Endodermal cell (in vitro differentiated cells): ENCODE measurements at places on chromosomes 1 and 21.

DNA sequence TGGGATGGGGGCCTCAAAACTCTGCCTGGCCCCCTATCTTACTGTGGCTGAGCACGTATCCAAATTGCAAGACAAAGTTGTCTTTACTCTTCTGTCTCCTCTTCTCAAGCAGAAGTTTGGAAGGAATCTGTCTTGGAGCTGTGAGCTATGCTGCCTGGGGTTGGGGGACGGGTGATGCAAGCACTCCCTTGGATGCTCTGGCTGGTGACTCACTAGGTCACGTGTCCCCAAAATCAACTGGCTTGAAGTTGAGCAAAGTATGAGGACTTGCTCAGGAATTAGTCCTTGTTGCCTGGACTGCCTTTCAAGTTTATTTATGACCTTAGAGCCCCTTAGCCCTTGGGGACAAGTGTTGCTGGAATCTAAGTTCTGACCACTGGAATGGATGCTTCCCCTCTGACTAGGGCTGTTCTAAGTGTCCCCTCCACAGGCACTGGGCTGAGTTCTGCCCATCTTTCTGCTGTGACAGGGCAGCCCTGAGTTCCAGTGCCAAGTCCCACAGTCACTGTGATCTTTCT is 269.5 kb downstream of the HHAT start:
- peak; percentile 57 for DNase-seq

GRCh38 chr21:18443701-18444100 is 40.1 kb upstream of the TMPRSS15 start:
- no peak for DNase-seq

- no peak for DNase-seq
Observed at GRCh38 chr21:45740491-45741357, 97.2 kb downstream of the PCBP3 start.

DNA sequence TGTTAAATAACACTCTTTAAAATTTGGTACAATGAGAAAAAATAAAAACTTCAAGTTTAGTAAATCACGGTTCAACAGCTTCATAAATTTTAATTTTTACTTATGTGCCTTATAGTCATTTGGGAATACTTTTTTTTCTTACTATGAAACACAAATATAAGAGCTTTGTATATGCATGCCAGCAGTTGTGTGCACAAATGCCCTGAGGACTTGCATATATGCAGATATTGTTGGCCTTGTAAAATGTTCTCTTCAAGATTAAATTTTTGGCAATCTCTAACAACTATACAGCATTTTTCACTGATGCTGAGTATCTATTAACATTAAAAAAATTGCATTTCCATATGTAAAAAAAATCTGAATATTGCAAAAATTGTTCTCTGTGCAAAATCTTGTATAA is 458.7 kb upstream of the BRINP3 start:
- no peak for DNase-seq

DNA sequence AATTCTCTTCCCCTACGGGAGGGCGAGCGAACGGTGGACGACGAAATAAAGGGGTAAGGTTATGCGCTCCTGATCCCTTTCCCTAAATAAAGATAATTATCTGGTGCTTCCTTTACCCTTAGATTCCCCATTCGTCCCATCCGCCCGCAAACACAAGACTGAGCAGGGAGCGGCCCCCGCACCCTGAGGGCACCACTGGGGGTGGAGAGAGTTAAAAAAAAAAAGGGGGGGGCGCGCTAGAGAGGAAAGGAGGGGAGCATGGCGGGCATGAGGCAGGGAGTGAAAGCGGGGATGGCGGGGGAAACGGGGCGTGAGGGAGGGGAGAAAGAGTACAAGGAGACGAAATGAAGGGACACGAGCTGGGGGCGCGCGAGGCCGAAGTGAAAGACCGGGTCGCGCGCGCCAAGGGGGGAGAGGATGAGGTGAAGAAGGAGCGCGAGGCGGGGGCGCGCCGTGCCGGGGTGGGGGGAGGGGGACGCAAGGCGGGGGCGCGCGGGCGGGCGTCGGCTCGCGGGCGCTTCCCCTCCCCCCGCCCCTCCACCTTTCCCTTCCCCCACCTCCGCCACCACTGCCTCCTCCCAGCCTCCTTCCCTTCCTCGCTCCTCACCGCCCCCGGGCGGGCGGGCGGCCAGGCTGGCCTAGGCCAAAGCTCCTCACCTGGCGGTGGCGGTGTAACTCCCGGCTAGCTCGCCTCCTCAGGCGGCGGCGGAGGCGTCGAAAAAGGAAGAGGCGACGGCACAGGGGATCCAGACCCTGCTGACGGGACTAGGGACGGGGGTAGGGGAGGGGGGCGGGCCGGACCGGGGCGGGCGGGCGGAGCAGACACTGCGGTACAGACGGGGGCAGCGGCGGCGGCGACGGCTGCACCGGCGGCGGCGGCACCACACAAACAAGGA is 448 bp downstream of the GATAD2B start:
- peak; percentile 91 for DNase-seq

DNA sequence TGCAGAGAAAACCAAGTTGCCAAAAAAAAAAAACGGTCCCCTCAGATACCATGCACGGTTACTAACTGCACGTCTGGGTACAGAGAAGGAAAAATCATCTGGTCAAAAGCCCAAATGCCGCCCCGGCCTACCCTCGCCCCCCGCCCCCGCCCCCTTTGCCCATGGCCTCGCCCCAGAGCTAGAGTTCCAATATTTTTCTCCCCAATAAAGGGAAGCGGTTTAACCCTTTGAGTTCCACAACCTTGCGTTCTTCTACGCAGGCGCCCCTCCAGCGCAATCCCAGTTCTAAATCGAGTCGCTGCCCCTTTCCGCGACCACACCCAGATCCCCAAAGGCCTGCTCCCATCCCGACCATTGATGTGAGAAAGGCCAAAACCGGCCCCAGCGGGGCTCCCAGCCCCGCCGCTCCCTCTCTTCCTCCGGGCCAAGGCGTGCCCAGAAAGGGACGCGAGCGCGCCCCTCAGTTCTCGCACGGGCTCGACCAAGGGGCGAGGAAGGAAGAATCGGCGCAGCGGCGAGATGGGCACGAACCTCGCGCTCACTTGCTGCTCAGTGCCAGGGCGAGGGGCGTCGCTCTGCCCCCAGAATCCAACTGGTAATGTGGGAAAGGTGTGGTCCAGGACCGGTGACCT is 797 bp downstream of the WDR47 start:
- peak; percentile 71 for DNase-seq

DNA sequence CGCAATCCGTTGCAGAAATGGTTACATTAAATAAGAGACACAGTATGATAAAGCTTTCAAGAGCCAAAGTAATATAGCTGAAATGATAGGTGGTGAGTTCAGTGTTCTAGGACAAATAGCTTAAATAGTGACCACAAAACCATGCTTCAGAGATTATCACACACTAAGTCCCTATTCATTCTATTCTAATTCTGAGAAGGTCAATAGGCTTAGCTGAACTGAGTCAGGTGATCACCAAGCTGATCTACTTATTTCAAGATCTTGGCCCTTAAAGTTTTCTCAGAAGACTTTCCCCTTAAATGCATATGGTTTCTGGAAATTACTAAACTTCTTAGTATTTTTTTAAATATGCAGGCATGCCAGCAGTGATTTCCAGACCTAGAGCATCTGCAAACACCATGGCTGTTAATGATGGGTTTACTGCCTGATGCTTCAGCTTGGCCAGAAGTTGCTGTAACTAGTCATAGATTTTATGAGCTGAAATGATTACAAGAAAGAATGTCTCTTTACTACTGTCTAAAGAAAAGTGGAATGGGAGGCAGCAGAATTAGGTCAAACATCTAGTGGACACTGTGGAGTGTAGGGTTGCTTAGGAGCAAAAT is 242.9 kb downstream of the ST6GALNAC3 start:
- no peak for DNase-seq

DNA sequence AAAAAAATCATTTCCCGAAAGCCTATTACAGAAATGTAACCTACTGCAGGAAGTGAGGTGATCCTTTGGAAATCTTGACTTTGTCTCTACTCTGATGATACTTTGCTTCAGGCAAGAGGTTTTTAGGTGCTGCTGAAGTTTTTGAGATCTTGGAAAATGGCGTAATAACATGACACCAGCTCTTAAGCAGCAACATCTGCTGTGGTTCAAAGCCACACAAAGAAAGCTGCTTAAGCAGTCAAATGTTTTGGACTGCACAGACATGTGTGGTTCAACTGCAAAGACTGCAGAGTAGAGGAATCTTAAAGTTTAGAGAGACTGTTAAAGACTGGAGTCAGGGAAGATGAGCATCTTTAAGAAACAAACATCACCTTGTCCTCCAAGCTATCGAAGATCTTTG is 139.0 kb downstream of the RASAL2 start:
- DNase-seq = no peak

- no peak for DNase-seq
Observed at GRCh38 chr21:31220575-31220974, 123.5 kb downstream of the TIAM1 start.

- no peak for DNase-seq
Observed at GRCh38 chr1:229759037-229759435, 133.0 kb downstream of the URB2 start.

GRCh38 chr1:99546432-99547416 is 99.2 kb upstream of the PALMD start:
- no peak for DNase-seq

DNA sequence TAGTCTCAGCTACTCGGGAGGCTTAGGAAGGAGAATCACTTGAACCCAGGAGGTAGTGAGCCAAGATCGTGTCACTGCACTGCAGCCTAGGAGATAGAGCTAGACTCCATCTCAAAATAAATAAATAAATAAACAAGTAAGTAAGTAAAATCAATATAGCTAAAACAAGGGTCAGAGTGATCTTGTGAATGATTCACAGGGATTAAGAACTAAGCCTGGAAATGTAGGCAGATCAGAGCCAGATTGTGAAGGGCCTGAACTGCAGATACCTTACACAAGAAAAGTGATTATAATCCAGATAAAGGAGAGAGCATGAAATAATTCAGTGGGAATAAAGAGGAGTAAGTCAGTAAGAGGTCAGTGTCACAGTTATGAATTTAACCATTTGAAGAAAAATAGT is 41.5 kb downstream of the COP1 start:
- DNase-seq = no peak

- no peak for DNase-seq
Observed at GRCh38 chr1:244768186-244768585, 67.3 kb upstream of the COX20 start.

GRCh38 chr1:5637171-5637570 is 355.1 kb downstream of the NPHP4 start:
- peak; percentile 68 for DNase-seq

- DNase-seq = no peak
Observed at GRCh38 chr1:108079440-108080025, 114.6 kb upstream of the VAV3 start.

- peak; percentile 52 for DNase-seq
Observed at GRCh38 chr1:115426231-115426771, 88.3 kb upstream of the NGF start.

- DNase-seq = no peak
Observed at GRCh38 chr1:229570891-229571516, 12.5 kb upstream of the ABCB10 start.

DNA sequence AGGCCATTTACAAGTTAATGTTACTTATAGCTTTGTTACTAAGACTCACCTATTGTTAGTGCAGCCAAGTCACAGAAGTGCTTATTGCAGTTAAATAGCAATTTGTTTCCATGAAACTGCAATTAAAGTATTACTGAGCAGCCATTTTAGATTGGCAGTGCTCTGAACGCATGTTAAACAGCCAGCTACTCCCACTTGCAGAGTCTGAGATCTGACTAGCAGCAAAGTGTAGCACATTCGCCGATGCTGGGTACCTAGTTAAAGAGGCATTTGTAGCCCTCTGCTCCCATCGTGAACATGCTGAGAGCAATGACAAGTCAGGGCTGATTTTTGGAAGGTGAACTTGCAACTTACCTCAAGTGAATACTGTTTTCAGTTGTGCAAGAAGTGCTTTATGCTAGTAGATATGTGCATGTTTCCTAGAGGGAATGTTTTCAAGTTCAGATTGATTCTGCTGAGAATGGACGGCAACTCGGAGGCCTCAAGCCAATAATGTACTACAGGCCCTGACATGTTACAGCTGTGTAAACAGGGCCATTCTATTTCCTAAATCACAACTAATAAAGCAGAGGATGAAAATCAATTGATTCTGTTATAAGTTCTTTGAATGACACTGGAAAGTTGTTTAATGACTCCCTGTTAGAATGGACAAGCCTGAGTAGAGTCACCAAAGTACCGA is 19.8 kb downstream of the LMO4 start:
- DNase-seq = no peak

DNA sequence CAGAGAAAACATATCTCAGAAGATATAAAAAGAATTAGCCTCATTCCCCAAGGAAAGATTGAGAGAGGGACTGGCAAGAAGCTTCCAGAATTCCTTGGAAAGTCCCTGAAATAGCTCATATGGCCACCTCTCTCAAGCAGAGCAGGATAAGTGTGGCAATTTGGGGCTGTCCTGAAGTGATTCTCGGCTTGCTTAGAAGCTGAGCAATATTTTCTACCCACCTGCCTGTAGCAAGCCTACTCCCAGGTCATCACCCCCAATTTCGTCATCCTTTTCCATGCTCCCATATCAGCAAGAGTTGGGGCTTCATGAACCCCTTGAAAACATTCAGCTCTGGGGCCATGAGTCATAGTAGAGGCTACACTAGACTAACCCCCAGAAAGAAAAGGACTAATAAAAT is 131.5 kb downstream of the PLPP3 start:
- DNase-seq = no peak

- no peak for DNase-seq
Observed at GRCh38 chr1:217871955-217872354, 240.8 kb downstream of the SPATA17 start.

GRCh38 chr1:77182083-77182482 is 37.1 kb downstream of the PIGK start:
- no peak for DNase-seq

DNA sequence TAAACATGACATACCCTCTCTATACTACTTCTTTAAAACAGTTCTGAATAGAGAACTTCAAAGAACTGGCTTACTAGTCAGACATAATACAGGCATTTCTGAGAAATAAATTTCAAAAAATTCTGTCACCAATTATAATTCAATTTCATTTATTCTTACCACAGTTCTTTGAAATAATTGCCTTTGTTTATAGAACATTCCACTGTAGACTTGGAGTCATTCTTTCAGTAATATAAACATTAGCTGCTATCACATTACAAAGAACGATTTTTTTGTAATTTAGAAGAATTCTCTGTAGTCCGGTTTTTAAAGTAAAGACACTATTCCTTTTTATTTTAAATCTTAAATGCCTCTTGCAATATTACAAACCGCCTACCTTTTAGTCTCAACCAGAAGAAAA is 146.4 kb upstream of the COL11A1 start:
- no peak for DNase-seq

DNA sequence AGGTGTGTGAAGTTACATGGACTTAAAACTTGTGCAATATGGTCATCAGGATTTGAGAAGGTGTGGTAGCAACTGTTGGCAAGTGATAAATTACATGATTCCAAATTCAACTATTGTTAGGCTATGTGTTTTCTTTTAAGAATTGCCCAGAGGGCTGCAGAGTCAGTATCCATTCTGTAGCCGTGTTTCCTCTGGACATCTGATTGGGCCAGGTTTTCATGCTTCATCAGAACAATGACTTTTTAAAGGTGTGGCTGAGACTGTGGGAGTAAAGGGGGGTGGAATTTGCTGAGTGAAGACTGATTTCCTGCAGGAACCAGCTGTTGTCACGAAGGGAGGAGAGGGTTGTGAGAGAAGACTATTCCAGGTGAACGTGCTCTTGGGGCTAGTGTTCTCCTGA is 1.7 kb upstream of the HRNR start:
- DNase-seq = no peak
